ENCODE measurements at places on chromosomes 4 and X.

DNA sequence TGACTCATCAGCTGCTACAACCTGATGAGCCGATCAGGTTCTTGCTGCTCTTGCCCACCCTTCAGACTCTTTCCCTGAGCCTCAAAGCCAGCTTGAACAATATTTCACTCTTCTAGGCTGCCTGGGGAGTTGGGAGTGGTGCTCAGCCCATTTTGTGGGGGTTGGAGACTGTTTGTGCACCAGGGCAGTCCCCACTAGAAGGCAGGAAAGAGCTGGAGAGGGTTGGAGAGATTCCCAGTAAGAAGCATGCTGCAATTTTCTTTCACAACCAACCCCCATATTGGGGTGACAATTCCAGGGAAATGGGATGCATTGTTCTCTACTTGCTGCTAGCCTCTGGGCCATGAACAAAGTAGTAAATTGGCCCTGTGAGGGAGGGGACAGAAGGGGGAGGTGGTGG is 44.1 kb downstream of the SLC16A2 start:
- no peak for DNase-seq

DNA sequence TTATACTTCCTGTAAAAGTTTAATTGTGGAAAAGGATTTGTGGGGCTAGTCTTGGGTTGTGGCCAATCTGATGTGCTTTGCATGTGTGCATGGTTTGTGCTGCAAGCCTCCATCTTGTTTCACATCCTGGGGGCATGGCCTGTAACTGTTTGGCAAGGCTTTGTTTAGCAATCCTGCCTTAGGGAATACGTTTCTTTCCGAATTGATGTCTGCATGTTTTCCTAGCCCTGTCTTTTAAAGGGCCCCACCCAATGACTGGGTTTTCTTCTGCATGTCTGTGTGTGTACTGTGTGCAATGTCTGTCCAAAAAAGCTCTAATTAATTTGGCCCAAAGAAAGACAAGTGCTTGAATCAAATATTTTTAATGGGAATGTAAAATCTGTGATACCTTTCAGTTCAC is 74.6 kb upstream of the MID1IP1 start:
- DNase-seq: no peak

DNA sequence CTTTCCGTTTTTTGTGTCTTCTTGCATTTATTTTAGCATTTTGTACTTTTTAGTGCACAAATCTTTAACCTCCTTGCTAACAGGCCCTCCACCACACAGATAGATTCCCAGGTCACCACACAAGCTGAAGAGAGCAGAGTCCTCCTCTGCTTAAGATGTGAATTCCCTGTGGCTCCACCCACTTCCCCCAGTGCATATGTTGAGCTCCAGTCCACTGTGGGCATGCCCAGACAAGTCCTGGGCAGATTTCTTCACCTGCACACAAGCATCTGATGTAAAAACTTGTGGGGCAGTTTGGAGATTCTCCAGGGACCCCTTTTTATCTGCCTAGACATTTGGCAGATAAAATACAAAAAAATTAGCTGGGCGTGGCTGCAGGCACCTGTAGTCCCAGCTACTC is 19.8 kb upstream of the PASD1 start:
- no peak for DNase-seq

GRCh38 chrX:13357925-13358324 is 38.1 kb upstream of the ATXN3L start:
- DNase-seq: no peak

Data from NCI-H2081 treated with DMSO at 0.1 percent for 48 hours (cell line).